ENCODE measurements at places on chromosomes 4 and X. TPM values are rescaled to one million over a fixed set of nuclear protein-coding genes. Genes with fewer than 3 reads are reported as not detected.

- no peaks in the 10 kb centered on the region for H3K36me3 ChIP-seq
- H3K4me3 ChIP-seq, result peak overlapping the region; percentile 87
- peak; percentile 94 for DNase-seq
- peaks cover 21% of the 10 kb centered on the region for H3K4me1 ChIP-seq
These were observed 785 bp upstream of the EFNB1 start for GRCh38 chrX:68827848-68828624.

GRCh38 chr4:57614257-57614932, 504.2 kb upstream of the IGFBP7 start:
- no peak overlapping the region for H3K27ac ChIP-seq
- no peak overlapping the region for H3K4me3 ChIP-seq
- no peak for DNase-seq
- H3K27me3 ChIP-seq, result peaks cover 2% of the 10 kb centered on the region
- no peaks in the 10 kb centered on the region for H3K4me1 ChIP-seq

Gene GAB1
- 40.0 TPM for total RNA-seq

GRCh38 chr4:22635692-22636091, 57.0 kb upstream of the GBA3 start:
- H3K27me3 ChIP-seq, result peaks cover 2% of the 10 kb centered on the region
- no peaks in the 10 kb centered on the region for H3K4me1 ChIP-seq
- no peak overlapping the region for H3K4me3 ChIP-seq
- DNase-seq, result no peak

GRCh38 chr4:41611881-41612871, 74.2 kb downstream of the LIMCH1 start:
- no peak overlapping the region for H3K4me3 ChIP-seq
- H3K4me1 ChIP-seq, result peaks cover 18% of the 10 kb centered on the region
- H3K36me3 ChIP-seq, result no peaks in the 10 kb centered on the region
- no peak overlapping the region for H3K27ac ChIP-seq
- DNase-seq, result no peak

Gene NKX3-2
- total RNA-seq, result 2.9 TPM

- H3K27ac ChIP-seq, result no peak overlapping the region
- no peaks in the 10 kb centered on the region for H3K27me3 ChIP-seq
- no peak for DNase-seq
- no peak overlapping the region for H3K4me3 ChIP-seq
- peaks cover 2% of the 10 kb centered on the region for H3K36me3 ChIP-seq
These were observed 177.9 kb upstream of the TENM3 start for GRCh38 chr4:182065255-182065654.

DNA sequence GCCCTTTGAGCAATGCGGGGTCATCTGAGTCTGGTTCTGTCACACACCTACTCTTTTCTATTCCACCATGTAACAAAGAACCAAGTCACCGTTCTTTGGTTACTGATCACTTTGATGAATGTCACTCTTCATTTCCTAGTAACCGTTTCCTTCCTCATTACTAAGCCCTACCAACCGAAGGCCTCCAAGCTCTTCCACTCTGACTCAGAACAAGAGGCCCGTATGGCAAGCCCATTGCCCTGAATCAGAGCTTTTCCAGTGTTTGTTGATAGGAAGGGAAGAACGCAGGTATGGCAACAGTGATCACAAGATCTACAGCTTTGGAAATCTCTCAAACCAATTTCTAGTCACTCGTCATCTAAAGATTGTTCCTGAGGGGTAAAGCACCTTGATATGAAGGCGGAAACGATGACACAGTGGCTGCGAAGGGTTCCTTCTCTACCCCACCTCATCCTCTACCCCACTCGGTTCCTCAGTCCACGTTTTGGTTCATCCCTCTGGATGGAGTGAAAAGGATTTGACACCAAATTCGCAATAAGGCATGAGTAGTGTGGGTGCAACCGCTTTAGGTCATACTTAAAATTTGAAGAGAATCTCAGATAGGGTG, 28.0 kb upstream of the CD40LG start:
- DNase-seq, result no peak
- no peaks in the 10 kb centered on the region for H3K36me3 ChIP-seq
- H3K27ac ChIP-seq, result no peak overlapping the region
- no peak overlapping the region for H3K4me3 ChIP-seq
- no peaks in the 10 kb centered on the region for H3K4me1 ChIP-seq
- no peaks in the 10 kb centered on the region for H3K27me3 ChIP-seq

DNA sequence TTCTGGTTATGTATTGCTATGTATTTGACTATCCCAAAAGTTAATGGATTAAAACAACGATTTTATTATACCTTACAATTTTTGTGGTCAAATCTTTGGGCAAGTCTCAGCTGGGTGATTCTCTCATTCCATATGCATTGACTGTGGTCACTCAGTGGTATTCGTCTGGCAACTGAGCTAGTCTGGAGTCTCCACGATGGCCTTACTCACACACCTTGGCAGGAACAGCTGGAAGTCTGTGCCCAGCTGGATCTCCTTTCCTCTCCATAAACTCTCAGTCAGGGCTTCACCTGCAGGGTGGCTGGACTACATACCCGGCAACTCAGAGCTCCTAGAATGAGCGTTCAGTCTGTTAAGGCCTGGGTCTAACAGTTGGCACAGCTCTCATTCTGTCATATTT, 141.1 kb upstream of the WDFY3 start:
- H3K27me3 ChIP-seq, result peaks cover 15% of the 10 kb centered on the region
- H3K4me1 ChIP-seq, result no peaks in the 10 kb centered on the region
- no peak for DNase-seq
- no peaks in the 10 kb centered on the region for H3K36me3 ChIP-seq

GRCh38 chr4:186726426-186727168, 2.9 kb upstream of the FAT1 start:
- peak overlapping the region; percentile 96 for H3K4me3 ChIP-seq
- no peaks in the 10 kb centered on the region for H3K36me3 ChIP-seq
- H3K27me3 ChIP-seq, result no peaks in the 10 kb centered on the region
- H3K27ac ChIP-seq, result peak overlapping the region; percentile 97
- peak; percentile 94 for DNase-seq

GRCh38 chr4:44845309-44845708, 119.0 kb upstream of the GNPDA2 start:
- no peaks in the 10 kb centered on the region for H3K27me3 ChIP-seq
- H3K27ac ChIP-seq, result no peak overlapping the region
- no peaks in the 10 kb centered on the region for H3K4me1 ChIP-seq
- DNase-seq, result no peak

All from osteocyte (in vitro differentiated cells).